Psoas muscle (tissue), 8 donors: ENCODE measurements at places on chromosomes 2 and 18. TPM values are rescaled to one million over a fixed set of nuclear protein-coding genes. Genes with fewer than 3 reads are reported as not detected.

DNA sequence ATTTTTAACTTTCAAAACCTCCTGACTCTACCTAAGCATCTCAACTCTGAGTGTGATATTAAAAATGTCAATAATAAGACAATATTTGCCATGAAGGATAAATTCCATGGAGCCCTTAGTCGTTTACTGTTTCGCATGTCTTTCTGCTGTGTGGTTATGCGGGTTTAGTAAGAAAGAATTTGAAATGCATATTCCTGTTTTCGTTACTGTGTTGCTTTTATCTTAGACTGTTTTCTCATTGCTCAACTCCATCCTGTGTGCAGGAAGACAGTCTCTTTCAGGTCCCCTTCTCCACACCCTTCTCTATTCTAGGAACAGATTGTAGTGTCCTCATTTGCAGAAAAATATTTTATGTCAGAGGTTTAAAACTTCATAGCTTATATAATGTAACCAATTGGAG is 82.5 kb upstream of the MAP3K20 start:
- H3K36me3 ChIP-seq: no peaks in the 10 kb centered on the region
- no peak overlapping the region for H3K4me3 ChIP-seq
- no peaks in the 10 kb centered on the region for H3K27me3 ChIP-seq
- no peak overlapping the region for H3K27ac ChIP-seq
- DNase-seq: no peak
- H3K4me1 ChIP-seq: peaks cover 20% of the 10 kb centered on the region

- H3K27me3 ChIP-seq: no peaks in the 10 kb centered on the region
- H3K36me3 ChIP-seq: no peaks in the 10 kb centered on the region
- no peak overlapping the region for H3K27ac ChIP-seq
These were observed 642.3 kb upstream of the LINC00305 start for GRCh38 chr18:64791236-64791635.

DNA sequence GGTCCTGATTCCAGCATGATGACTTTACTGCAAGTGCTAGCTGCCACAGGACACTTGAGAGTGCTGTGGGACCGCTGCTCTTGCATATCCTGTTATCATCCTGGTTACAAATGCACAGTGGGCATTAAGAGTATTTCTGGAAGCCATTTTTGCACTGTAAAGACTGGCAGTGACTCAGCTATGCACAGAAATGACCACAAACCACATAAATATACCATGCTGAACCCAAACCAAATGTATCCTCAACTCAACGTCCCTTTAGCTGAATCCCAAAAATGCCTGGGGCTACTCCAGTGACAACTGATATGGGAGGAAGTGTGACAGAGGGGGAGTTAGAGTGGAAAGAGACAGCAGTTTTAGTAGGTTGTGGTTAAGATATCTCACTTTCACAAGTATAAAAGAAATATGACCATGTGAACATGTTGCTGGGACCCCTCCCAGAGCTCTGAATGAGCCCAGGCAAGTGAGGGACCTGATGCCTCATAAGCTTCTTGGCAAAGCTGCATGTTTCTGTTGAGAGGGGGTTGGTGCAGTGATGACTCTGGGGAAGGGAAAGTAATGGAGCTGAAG is 37.3 kb downstream of the RHBDD1 start:
- no peak for DNase-seq
- H3K36me3 ChIP-seq: no peaks in the 10 kb centered on the region
- H3K4me3 ChIP-seq: no peak overlapping the region
- no peak overlapping the region for H3K27ac ChIP-seq
- H3K4me1 ChIP-seq: no peaks in the 10 kb centered on the region

DNA sequence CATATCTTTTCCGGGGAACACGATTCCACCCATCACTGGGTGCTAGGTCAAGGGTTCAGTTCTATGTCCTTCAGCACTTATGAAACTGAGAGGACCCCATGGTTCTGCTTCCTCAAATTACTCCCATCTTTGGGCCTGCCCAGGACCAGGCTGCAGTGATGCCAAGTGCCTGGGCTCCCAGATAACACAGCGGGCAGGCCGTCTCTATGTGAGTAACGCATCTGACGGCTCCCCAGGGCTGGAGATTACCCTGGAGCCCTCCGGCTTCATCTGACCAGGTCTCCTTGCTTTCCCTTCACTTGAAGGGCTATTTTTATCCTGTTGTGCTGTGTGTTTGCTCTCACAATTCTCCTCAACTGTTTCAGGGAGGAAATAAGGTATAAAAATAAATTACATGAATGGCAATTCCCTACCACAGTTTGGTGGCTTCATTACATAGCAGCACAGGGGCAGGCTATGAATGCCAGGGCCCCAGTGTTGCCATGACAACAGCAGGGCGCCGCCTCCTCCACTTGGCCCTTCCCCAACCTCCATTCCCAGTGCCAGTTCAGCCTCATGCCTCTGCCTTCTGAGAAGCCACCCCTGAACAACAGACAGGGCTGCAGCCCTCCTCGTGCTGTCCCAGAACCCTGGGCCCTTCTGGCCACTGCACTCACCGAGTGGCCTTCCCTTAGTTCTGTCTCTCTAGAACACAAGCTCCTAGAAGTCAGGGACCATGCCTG is 25.4 kb upstream of the TMEM131 start:
- H3K27ac ChIP-seq: no peak overlapping the region
- peaks cover 4% of the 10 kb centered on the region for H3K4me1 ChIP-seq
- H3K27me3 ChIP-seq: no peaks in the 10 kb centered on the region
- H3K4me3 ChIP-seq: no peak overlapping the region

- H3K4me3 ChIP-seq: no peak overlapping the region
- H3K27ac ChIP-seq: no peak overlapping the region
- H3K4me1 ChIP-seq: no peaks in the 10 kb centered on the region
- DNase-seq: no peak
- H3K27me3 ChIP-seq: no peaks in the 10 kb centered on the region
These were observed 44.3 kb upstream of the REL start for GRCh38 chr2:60837123-60837522.

DNA sequence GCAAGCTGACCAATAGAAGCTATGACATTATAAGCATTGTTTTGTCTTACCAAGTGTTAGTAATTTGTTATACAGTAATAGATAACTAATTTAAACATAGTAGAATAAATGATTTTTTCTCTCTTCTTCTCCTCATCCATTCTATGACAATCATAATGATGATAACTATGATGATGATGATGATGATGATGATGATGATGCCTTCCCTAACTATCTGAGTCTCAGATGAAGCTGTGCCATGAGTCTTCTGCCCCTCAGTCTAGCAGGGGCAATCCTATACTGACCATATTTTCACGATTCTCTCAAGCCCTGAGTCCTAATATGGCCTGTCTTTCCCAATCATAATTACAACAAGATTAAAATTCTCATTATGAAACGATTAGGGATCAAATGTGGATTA is 1369.0 kb downstream of the LRP1B start:
- no peaks in the 10 kb centered on the region for H3K27me3 ChIP-seq
- DNase-seq: no peak
- no peak overlapping the region for H3K4me3 ChIP-seq
- H3K36me3 ChIP-seq: no peaks in the 10 kb centered on the region

DNA sequence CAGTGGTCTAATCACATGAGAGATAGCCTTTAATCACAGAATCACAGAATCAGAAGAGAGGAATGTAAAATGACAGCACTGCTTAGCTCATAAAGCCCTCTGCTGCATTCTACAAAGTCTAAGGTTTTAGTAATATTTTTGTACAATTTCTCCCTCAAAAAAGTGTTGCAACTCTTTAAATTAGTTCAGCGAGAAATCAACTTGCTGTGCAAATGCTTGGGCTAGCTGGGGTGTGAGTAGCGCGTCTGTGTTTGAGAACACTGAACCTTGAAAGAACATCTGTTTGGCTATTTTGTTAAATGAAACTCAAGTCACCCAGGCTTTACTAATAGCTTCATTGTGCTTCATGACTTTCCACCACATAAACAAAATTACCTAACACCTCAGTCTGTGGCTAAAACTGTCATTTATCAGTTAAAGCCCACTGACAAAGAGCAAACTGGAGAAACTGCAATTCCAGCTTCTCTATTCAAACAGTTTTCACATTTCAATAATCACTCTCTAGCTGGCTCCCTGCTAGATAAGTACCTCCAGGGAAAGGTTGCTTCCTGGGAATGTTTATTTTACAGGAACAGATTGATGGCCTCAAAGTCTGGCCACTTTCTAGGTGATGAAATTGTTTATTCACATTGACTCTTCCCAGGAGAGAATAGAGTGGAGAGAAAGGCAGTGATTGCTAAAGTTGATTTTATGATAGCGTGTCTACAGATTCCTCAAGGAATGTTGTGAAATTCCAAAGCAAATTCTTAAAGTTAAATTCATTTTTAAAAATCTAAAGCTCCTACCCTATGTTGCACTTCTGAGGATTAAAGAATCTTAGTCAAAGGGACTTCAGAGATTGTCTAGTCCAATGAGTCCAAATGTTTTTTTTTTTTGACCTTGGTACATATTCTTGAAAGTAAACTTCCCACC is 36.0 kb upstream of the STAT1 start:
- H3K27me3 ChIP-seq: peaks cover 1% of the 10 kb centered on the region
- H3K27ac ChIP-seq: no peak overlapping the region
- no peak overlapping the region for H3K4me3 ChIP-seq
- H3K4me1 ChIP-seq: no peaks in the 10 kb centered on the region
- DNase-seq: no peak

GRCh38 chr2:96897491-96898134 is 27.7 kb upstream of the SEMA4C start:
- H3K36me3 ChIP-seq: no peaks in the 10 kb centered on the region
- H3K27ac ChIP-seq: no peak overlapping the region
- H3K4me3 ChIP-seq: no peak overlapping the region
- H3K27me3 ChIP-seq: no peaks in the 10 kb centered on the region
- peaks cover 33% of the 10 kb centered on the region for H3K4me1 ChIP-seq

DNA sequence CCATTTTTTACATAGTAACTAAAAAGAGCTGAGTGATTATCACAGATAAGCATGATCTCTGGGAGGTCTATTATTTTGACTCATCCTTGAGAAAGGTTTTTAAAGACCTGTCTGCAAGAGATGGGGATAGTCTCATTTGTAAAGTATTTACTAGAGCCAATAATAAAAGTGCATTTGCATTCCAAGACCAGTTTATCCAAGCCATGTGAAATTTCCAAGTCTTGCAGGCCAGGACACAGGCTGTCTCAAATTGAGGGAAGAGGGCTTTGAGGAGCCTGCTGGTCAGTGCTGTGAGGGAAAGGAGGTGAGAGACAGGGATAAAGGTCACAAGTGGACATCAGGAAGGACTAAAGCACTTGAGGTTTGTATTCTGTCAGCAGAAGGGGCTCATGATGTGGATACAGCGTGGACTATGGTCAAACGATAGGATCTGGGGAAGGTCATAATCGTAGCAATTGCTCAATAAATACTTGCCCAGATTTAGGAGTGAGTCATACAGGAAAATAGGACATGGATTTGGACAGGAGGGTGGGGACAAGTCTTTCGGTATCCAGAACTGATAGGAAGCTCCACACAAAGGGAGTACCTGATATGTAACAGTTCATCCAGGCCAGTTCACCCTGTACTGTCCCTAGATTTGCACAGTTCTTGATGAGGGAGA is 6.6 kb upstream of the CDH2 start:
- DNase-seq: no peak
- H3K4me3 ChIP-seq: no peak overlapping the region
- H3K27ac ChIP-seq: no peak overlapping the region
- peaks cover 20% of the 10 kb centered on the region for H3K27me3 ChIP-seq
- no peaks in the 10 kb centered on the region for H3K4me1 ChIP-seq
- H3K36me3 ChIP-seq: no peaks in the 10 kb centered on the region

DNA sequence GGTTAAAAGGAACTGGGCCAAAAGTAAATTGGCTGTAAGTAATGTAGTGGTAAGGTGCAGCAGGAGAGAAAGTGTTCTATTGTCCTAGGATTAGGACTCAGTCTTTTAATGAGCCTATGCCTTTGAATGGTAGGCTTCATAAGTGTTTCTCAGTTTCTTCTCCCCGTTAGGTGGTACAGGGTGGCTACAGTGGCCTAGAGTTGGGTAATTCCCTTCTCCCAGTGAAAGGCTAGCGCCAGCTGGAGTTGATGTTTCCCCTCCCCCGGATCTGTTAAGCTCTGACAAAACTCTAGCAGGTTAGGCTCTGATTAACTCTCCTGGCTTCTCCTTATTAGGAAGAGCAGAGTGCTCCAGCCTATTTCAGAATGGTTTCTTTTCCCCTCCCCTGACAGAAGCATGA is 127.7 kb downstream of the DNAH6 start:
- no peak overlapping the region for H3K27ac ChIP-seq
- H3K4me3 ChIP-seq: no peak overlapping the region
- H3K4me1 ChIP-seq: no peaks in the 10 kb centered on the region
- no peak for DNase-seq
- no peaks in the 10 kb centered on the region for H3K36me3 ChIP-seq

PGAP1 gene
- 3.0 TPM for total RNA-seq

COL6A3 gene
- total RNA-seq: 74.1 TPM
